ENCODE measurements at places on chromosomes 4 and X.

DNA sequence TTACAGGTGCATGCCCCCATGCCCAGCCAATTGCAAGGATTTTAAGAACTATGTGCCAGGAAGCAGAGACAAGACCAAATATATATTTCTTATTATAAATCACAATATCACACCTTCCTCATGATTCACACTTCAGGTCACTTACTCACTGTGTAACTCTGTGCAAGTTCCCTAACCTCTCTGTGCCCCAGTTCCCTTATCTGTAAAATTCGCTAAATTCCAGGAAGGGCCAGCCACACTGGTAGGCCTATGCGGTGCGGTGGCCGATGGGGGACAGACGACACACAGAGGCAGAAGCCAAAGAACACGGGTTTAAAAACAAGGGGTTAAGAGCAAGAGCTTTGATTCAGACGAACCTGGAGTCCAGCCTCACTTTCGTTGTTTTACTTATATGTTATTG is 2.8 kb downstream of the TRIM2 start:
- no peak for DNase-seq

GRCh38 chr4:13088726-13089658 is 395.1 kb downstream of the RAB28 start:
- no peak for DNase-seq

- no peak for DNase-seq
Measured at GRCh38 chr4:3515646-3516045, 16.6 kb downstream of the LRPAP1 start.

DNA sequence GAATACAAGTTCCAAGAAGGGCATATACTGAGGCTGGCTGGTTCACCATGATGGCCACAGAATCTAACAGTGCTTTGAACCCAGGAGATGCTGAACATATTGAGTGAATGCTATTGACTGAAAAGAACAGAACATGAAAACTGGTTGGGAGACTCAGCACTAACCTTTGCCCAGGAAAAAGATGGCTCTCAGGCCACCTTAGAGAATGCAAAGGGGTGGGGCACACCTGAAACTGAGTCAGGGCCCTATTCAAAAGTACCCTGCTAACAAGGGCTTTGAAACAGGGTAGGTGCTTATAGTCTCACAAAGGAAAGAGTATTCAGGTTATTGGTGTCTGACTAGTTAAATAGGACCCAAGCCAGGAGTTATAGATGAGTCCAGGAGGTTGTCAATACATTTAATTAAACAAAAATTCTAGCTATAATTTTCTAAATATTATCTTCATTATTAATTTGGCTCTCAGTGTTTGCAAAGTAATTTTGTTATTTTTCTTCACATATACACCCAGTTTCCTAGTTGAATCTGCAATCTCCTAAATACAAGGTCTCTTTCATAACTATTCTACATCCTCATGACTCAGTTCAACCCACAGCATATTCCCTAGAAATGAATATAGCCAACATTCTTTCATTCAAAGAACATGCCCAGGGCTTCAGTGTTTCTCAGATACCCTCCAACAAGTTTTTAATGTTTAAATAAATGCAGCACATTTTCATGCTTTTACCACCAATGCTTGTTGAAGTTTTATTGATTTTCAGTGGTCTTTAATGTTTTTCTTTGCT is 144.2 kb upstream of the RAPGEF2 start:
- DNase-seq = no peak

DNA sequence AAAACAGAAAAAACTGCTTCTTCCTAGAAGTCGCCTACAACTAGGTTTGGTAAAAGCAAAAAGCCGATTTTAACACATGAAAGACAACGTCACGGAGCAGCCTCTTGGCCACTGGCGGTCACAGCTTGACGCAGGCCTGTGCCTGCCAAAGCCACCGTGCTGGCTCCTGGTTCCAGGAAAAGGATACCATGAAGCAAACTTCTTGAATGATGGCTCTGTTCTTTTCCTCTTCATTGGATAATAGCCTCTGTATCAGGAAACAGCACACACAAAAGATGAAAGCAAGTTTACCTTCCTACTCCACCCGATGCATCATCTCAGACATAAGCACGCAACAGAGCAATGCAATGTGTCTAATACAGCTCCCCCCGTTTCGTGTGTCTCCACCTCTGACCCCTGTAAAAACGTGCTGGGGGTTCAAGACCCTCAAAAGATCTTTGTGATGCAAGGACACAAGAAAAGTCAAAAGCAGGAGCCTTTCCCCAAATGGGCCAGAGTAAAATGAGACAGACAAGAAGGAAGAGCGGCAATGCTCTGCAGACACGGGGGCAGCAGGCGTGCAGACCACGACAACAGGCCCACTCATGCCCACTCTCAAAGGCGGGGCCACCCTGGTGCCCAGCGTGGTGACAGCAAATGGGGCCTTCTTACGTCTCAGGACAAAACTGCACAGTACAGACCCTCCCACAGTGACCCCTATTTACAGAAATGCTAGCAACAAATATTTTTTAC is 19.4 kb downstream of the GAK start:
- DNase-seq = no peak

DNA sequence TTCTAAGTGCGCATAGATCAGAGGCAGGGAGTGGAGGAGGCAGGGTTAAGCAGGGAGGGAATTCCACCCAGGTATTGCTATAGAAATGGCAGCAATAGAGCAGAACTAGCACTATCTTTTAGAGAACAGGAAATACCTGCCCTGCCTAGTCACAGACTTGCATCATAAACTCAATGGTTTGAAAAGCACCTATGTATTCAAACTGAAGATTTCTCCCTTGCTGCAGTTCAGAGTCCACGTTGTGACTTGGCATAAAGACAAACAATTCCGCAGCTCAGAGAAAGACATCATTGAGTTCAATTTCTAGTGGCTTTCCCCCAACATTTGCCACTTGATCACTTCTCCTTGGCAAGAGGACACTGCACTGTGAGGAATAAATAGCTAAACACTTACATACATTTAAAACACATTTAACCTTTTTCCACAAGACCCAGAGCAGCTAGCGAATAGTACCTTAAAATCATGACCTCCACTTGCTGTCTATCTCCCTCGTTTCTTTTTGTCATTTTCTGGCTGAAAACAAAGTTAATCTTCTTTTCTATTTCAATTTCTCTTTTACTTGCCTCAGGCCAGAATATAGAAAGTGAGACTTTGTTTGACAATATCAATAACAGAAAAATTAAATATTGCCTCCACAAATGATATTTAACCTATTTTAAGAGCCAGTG is 42.4 kb downstream of the SLC7A11 start:
- no peak for DNase-seq

DNA sequence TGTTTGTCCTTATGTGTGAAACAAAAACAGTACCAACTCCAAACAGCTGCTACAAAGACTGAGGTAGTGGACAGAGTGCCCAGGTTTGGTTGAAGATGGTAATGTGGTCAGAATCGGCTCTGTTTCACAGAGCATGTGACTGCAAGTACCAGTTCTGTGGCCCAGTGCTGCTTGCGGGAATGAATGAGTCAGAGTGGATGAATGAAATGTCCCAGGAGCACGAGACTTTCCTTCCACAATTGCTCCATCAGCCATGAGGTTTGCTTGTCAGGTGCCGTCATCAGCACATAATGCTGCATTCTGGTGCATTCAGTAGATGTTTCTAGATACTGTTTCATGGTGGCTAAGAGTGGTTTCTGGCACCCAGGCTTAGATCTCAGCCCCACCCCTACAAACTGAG is 84.2 kb downstream of the GPR143 start:
- DNase-seq = no peak

DNA sequence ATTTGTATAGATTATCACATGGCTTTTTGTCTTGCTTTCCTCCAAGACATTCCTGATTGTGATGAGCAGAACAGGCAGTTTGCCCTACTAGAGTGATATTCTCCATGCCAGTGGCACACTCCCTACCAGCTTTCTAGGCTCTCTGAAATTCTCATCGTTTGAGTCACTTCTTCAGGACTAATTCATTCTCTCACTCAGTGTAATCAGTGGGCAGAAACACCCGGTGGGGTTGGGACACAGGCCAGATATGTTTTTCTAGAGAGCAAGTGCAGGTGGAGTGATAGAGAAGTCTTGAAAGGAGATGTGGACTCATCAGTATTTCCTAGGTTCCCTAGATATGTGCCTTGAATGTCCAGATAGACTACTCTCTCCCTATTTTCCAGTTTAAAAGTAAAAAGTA is 13.1 kb downstream of the RAB33A start:
- no peak for DNase-seq
